ENCODE measurements at places on chromosomes 1 and 21.

GRCh38 chr1:29368936-29369932, 132.9 kb downstream of the PTPRU start:
- no peak for DNase-seq

- DNase-seq: no peak
These were observed 116.9 kb downstream of the PTPRC start for GRCh38 chr1:198755715-198756114.

DNA sequence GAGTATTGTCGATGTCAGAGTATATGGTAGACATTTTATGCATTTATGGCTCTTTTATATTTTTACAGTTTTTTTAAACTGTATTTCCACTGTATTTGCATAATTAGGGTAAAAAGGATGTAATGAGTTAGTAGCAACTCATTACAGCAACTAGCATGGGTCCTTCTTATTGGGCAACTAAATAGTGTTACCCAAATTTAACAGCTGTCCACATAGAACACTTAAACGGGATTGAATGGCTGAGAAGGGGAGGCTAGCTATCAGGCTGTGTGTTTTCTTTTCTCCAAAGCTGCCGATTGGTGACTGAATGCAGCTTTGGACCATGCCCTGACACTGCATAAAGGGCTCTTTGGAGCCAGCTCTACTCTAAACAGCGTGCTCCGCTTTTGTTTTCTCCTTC, 75.4 kb downstream of the PTPRC start:
- no peak for DNase-seq

DNA sequence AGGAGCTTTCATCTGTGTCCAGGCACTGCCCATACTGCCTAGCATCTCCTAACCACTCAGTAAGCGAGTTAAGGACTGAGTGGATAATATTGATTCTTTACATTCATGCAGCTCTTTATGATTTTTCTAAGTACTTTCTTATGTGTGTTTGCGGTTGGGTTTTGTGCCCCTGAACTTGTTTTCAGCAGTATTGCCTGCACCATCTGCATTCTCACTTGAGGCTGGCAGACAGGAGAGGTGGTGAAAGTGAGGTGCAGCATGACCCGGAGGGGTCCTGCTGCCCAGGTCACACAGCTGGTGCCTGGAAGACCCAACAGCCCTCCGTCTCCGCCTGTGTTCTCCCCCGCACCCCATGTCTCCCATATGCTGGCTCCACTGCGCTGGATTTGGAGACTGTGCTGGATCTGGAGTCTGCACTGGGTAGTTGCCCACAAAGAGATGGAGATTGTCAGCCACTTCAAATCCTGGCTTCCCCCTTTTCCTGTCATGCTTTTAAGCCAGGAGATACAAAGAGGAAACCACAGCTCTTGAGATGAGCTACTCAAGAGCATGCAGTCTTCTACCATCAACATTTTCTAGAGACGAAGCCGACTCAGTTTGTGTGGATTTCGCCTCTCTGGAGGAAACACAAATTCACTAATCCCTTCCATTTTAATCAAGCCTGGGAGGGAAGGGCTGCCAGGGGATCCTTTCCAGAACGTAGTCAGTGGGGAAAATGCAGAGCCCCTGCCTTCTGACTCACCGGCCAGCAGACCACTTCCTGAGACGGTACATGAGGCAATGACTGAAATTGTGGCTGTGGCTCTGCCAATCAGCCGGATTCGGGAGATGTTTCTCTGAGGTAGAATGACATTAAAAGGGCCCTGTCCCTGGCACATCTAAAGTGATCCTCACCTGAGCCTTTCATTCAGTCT, 71.7 kb upstream of the ANGPTL1 start:
- DNase-seq: no peak

DNA sequence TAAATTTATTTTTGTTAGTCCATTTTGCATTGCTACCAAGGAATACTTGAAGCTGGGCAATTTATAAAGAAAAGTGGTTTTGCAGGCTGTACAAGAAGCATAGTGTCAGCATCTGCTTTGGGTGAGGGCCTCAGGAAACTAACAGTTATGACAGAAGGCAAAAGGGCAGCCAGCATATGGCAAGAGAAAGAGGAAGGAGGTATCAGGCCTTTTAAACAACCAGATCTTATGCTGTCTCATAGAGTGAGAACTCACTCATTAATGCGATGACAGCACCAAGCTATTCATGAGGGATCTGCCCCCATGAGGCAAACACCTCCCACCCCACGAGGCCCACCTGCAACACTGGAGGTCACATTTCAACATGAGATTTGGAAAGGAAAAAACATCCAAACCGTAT, 898.4 kb downstream of the KCNT2 start:
- DNase-seq: no peak

GRCh38 chr21:34995979-34996303, 53.2 kb downstream of the RUNX1 start:
- no peak for DNase-seq

DNA sequence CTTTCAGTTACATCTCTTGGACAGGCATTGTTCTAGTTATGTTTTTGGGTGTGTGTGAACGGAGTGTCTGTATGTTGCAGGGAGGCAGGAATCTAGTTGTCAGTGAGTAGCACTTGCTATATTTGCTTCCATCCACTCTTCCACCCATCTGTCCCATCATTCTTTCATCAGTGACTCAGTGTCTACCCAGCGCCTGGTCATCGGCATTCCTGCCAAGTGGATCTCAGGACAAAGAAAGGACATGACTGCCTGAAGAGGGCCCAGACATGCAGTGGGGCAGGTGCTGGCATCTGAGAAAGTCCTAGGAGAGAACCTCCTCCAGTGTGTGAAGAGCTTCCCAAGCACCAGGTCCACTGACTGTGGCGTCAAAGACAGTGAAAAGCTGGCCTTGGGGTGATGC, 27.3 kb upstream of the MAGOH start:
- no peak for DNase-seq

DNA sequence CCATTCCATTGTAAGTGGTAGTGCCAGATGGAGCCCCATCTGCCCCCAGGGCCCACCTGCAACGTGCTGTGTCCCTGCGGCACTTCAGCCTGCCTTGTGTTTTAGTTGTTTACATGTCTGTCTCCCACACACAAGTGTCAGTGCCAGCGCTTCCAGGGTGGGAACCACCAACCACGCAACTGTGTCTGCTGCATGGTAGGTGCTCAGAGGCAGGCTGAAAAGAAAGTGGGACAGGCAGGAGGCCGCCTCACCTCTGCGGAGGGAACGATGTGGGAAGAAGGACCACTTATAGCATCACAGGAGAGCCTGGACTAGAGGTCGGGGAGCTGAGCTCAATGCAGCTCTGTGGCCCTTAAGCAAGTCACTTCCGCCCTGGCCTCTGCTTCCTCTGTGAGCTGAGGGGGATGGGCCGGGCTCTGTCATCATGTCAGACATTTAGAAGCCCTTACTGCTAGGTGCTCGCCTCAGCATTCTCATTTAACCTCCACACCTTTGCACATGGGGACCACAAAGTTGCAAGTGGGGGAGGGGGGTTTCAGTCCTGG, 17.9 kb downstream of the SLC9A1 start:
- DNase-seq: peak; percentile 80

GRCh38 chr1:27668808-27669723, 2.9 kb downstream of the IFI6 start:
- DNase-seq: peak; percentile 82

DNA sequence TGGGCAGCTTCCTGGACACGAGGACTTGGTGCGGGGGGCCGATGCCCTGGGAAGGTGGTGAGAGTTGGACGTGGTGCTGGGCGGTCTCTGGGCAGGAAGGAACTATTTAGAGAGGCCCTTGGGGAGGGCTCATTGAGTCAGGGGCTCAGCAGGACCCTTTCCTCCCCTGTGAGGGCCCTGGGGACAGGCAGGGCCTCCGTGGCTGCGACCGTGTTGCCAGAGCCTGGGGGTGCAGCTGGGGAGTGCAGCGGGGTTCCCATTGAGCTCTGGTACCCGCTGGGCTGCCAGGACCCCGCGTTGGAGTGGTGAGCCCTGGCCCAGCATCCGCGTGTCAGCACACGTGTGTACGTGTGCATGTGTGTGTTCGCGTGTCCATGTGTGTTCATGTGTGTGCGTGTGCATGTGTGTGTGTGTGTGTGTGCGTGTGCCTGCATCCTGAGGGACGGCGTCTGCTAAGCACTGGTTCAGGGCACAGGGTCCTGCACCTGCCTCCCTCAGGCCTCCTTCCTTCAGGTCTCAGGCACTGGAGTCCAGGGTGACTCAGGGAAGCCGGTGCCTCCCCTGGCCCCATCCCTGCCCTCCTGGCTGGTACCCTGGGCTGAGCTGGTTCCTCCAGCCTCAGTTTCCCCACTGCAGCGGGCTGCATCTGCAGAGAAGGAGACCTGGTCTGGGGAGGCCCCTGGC, 10.7 kb downstream of the RNF223 start:
- no peak for DNase-seq

GRCh38 chr21:44372616-44373015, 19.2 kb downstream of the TRPM2 start:
- DNase-seq: no peak

GRCh38 chr1:39091845-39092645, 65.9 kb downstream of the NDUFS5 start:
- peak; percentile 59 for DNase-seq
